CD8-positive, alpha-beta memory T cell (primary cell): ENCODE measurements at places on chromosomes 3 and 15.

DNA sequence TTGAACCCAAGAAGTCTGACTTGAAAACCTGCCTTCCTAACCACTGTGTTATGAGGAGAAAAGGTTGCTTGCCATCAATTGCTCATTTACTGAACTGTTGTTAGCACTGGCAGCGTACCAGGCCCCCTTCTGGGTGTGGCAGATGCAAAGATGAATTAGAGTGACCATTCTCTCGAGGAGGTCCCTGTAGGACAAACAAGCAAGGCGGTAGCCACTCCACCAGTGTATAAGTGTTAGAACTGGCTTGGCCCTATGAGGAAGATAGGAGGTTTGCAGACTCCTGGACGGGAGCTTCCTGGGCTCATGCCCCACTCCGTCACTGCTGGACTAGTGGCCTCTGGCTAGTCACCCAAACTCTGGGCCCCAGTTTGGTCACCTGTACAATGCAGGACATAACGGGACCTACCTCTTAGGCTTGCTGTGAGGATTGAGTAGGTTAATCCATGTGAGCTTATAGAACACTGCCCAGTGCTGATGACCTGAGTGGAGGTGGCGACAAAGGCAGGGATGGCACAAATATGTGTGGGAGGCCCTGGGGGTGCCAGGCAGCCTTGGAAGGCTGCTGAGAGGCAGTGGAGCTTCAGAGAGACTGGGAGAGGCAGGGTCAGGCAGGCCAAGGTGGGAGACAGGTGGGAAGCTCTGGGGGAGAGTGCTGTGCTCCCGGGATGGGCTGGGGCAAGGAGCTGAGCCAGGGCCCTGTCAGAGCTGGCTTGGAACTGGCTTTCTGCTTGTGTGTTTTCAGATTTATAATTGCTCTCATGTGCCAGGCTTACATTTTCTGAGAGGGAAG lies 145.9 kb downstream of the DNAJB8 start:
- no peak for DNase-seq

- no peak for DNase-seq
Observed at GRCh38 chr3:186234152-186234551, 125.3 kb upstream of the ETV5 start.

- DNase-seq: no peak
Observed at GRCh38 chr3:107824822-107825371, 265.9 kb downstream of the CD47 start.

DNA sequence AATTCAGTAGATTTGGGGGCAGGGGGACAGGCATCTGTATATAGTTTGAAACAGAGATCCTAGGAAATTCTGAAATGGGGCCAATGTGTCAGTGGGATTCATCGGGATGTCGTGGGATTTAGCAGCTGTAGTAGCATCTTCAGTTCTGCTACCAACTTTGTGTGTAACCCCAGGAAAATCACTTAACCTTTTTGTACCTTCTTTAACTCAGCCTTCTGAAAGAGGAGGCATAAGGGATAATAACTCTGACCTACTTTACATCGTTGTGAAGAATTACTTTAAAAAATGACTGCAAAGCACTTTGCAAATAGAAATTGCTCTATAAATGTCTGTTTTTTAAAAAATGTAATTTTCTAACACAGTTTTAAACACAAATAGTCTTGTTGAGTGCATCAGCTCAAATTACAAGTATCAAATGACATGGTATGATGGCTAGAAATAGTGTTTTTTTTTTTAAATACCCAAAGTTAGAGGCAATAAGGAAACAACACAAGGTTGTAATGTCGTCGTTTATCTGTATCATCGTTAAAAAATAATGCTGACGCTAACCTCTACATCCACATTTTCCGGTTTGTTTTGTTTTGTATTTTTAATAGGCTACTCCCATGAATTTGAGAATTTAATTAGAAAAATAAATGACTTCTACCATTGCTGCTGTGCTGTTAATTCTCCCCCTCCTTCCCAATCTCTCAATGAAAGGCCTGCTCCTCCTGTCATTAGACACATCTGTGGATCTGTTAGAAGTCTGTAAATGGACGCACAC lies 338.5 kb downstream of the PTPRG start:
- DNase-seq: no peak

DNA sequence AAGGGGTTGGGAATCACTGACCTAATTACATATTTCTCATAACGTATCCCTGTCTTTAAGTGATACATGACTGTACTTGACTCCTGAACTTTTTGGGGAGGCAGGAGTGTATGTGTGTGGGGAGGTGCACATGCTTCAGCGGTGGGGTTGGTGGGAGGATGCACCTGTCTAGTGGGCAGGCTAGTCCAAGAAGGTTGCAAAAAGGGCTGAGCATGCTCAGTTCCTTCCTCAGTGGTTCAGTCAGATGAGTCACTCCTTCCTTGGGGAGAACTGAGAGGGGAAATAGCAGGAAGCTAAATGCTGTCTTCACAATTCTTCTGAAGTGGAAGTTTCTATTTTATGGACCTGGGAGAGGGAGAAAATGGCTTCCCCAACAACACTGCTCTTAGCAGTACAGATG lies 24.6 kb upstream of the AP4E1 start:
- DNase-seq: no peak

- no peak for DNase-seq
Observed at GRCh38 chr3:19816631-19817030, 117.4 kb downstream of the EFHB start.

- DNase-seq: no peak
Observed at GRCh38 chr3:128194843-128195242, 41.6 kb downstream of the EEFSEC start.

DNA sequence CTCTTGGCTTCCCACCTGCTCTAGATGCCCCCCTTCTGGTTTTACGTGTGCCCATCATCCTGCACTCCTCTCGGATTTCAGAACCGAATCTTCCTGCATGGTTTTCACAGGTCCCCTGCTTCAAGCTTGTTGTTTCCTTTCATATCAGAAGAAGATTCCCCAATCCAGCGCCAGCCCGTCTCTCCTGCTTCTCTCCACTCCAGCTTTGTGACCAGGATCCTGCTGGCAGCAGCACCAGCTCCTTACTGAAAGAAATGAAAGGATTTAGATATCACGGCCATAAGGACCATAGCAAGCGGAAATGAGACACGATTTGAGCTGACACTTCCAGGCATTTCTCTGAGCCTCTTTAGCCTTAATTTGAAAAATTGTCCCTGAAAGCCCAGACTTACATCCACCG lies 180.3 kb upstream of the UBE3A start:
- no peak for DNase-seq

GRCh38 chr15:40150163-40150925 lies 10.5 kb upstream of the BUB1B start:
- DNase-seq: no peak

- no peak for DNase-seq
Observed at GRCh38 chr15:76503804-76504203, 167.2 kb downstream of the ISL2 start.

DNA sequence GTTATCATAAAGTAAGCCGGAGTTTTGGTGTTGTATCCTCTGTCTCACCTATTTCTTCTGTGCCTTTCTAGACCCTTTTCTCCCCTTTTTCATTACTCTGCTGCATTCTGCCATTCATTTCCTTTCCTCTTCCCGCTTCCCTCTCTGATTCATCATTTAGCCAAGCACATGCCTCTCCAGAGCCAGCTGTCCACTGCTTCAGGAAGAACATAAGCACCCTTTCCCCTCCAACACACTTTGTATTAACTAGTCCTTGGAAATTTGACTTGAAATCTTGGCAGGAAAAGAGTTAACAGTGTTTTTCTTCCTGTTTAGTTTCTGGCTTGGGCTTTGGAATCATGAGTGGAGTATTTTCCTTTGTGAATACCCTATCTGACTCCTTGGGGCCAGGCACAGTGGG lies 9.7 kb downstream of the APH1B start:
- DNase-seq: no peak

GRCh38 chr3:76107935-76108570 lies 322.7 kb upstream of the ZNF717 start:
- DNase-seq: no peak

DNA sequence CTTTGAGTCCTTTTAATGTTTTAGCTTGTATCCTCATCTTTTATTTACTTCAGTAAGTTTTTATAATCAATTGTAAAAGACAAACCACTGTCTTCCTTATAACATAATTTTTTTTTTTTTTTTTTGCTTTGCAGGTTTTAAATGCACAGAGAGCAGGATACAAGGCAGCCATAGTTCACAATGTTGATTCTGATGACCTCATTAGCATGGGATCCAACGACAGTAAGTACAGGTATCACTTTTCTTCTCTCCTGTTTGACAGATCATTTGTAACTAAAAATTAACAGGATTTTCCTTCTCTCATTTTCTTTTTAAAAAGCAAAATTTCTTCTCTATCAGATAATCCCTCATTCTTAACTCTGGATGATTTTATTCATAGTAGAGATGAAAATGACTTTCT lies 75.4 kb downstream of the PFN2 start:
- DNase-seq: no peak

- no peak for DNase-seq
Observed at GRCh38 chr3:195003006-195003892, 267.7 kb downstream of the XXYLT1 start.

GRCh38 chr3:127949446-127950055 lies 34.5 kb downstream of the KBTBD12 start:
- DNase-seq: no peak

DNA sequence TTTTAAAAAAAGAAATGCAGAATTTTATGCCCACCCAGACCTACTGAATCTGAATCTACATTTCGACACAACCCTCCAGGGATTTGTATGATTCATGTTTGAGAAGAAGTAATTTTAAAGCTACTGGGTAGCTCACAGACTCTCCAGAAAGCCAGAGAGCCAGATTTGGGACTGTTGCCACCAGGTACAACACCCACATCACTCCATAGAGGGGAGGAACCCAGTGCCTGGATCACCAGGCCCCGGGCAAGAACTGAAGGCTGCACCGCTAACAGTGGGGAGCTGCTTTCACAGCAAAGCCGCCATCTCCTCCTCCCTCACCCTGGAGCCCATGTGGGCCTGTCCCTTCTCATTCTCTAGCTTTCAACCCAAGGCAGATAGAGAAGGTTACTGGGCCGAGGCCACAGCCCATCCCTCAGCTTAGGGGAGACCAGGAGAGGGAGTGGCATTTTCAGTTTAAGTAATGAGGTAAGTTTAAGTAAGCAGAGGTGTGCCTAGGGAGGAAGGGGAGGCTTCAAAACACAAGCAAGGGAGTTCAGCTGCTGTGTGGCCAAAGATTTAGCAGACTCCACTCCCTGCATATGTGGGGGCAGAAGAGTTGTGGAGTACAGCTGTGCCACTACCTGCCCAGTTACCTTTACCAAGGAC lies 109.8 kb downstream of the IL12A start:
- no peak for DNase-seq
